ENCODE measurements at places on chromosomes 2 and 18.

DNA sequence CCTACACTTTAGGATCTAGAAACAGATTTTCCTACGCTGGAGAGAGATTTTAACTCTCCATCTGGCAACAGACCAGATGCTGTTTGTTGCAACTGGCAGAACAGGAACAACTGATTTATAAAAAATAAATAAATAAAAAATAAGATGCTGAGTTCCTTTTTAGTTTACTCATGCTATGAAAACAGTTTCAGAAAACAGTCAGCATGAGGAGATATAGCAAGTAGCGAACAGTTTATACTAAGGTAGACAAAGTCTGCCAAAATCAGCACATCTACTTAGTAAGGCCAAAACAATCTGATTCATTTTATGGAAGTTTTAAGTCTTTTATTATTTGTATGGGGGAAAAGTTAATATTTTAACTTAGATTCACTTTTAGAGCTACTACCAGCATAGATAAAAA lies 974.0 kb upstream of the CNTNAP5 start:
- DNase-seq: no peak

- no peak for DNase-seq
Observed at GRCh38 chr2:101821828-101822458, 124.4 kb downstream of the MAP4K4 start.

GRCh38 chr2:53130441-53130943 lies 637.1 kb upstream of the CHAC2 start:
- peak; percentile 7 for DNase-seq

- no peak for DNase-seq
Observed at GRCh38 chr2:241941691-241942301, 72.3 kb downstream of the RTP5 start.

- no peak for DNase-seq
Observed at GRCh38 chr2:30366199-30366691, 80.8 kb upstream of the LCLAT1 start.

GRCh38 chr2:197560146-197560665 lies 44.3 kb downstream of the MOB4 start:
- peak; percentile 50 for DNase-seq

DNA sequence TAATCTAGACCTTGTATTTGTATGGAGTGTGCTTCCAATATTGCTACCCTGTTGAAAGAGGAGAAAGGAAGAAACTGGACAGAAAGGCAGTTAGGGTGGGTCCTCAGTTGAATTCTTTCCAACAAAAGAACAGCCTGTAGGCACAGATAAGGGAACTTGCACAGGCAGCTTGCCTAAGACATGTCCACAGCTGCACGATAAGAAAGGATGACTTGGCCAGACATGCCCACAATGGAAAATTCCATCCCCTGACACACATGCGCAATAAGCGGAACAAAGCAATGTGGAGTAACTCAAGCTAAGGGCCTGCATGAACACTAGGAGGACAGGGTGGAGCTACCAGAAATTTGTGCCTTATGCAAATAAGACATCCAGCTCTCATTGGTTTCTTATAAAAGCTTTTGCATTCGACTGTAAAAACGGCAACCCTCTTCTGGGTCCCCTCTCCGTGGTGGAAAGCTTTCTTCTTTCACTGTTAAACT lies 1084.7 kb upstream of the NXPH2 start:
- no peak for DNase-seq

DNA sequence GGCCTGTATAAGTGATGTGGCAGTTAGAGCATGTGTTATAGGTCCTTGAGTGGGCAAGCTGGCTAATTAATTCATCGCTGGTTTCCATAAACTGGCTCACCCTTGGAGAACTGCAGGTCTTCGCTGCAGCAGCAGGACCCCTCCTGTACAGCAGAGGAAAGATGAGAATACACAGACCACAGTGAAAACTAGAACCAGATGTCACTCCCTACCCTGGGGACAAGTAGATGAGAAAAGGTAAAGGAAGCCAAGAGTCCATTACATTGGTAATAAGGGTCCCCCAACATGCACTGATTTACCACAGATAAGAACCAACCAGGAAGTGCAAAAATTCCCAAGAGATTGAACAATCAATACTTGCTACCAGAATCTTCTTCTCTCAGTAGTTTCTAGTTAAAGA lies 415.6 kb upstream of the LYPD1 start:
- DNase-seq: no peak

GRCh38 chr2:219254590-219255201 lies 978 bp upstream of the TUBA4A start:
- no peak for DNase-seq

DNA sequence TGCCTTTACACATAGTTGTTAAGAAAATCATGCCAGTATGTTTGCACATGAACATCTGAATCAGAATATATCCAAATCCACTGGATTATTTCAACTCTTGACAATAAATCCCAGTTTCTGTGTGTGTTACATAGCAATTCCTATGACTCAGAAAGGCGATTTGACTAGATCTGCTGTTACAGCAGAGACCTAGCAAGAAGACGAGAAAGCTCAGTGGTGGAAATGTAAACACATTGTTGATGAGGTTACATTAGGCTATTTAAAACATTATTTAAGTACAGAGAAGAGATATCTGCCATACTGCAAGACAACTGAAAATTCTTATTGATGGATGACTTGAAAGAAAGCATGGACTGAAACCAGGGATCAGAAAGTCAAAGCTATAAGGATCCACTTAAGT lies 73.0 kb upstream of the SMIM21 start:
- no peak for DNase-seq

DNA sequence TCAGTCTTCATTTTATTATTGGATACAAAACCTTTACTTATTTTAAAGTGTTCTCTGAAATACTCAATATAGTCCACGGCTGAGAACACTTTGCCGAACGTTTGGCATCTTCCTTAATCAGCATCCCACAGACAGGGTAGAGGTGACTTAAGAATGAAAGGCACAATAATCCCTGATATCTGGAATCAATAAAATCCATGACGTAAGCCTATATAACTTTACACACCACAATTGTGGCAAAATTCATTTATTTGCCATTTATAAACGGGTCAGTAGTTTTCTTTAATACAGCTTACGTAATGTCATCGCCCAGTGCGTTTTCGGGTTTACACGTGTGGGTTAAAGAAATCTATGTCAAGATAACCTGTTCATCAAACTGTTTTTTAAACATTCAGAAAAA lies 1.3 kb downstream of the MGAT4A start:
- DNase-seq: no peak

GRCh38 chr2:65550246-65550645 lies 117.8 kb upstream of the SPRED2 start:
- no peak for DNase-seq

- DNase-seq: no peak
Observed at GRCh38 chr18:80244956-80245730, 2.2 kb downstream of the PARD6G start.
